Kidney (tissue), 22 donors: ENCODE measurements at places on chromosomes 6 and 20.

DNA sequence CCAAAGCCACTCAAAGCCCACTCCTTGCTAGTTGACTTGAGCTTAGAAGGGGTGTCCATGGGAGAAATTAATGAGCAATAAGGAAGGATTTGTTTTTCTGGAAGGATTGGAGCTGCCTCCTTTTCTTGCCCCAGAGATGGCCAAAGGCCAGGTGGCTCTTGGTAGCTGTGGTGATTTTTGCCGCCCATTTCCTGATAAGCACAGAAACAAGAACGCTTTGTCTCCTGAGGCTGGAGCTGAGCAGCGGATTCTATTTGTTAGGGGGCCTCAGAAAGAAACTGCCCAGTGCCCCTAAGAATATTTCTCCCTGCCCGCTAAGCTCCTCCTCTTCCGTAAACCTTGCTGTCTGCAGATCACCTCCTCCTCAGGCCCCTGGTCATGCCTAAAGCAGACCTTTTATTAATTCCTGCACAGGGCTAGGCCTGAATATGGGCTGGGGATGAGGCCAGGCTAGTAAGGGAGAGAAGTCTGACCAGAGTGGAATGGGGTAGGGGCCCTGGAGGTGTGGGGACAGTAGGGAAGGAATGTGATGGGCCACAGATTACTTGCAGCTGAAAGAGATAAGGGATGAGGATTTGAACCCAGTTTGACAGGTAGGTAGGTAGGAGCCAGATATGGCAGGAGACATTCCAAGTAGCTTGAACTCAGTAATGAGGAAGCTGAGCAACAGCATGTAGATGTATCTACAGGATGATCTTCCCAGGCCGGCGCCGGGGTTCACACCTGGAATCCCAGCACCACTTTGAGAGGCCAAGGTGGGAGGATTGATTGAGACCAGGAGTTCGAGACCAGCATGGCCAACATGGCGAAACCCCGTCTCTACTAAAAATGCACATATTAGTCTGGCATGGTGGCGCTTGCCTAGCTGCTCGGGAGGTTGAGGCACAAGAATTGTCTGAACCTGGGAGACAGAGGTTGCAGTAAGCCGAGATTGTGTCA, 71.2 kb upstream of the NAA20 start:
- peaks cover 32% of the 10 kb centered on the region for H3K4me1 ChIP-seq
- peaks cover 12% of the 10 kb centered on the region for H3K36me3 ChIP-seq
- H3K27ac ChIP-seq, result peak overlapping the region; percentile 52
- H3K4me3 ChIP-seq, result no peak overlapping the region
- no peak for DNase-seq

DNA sequence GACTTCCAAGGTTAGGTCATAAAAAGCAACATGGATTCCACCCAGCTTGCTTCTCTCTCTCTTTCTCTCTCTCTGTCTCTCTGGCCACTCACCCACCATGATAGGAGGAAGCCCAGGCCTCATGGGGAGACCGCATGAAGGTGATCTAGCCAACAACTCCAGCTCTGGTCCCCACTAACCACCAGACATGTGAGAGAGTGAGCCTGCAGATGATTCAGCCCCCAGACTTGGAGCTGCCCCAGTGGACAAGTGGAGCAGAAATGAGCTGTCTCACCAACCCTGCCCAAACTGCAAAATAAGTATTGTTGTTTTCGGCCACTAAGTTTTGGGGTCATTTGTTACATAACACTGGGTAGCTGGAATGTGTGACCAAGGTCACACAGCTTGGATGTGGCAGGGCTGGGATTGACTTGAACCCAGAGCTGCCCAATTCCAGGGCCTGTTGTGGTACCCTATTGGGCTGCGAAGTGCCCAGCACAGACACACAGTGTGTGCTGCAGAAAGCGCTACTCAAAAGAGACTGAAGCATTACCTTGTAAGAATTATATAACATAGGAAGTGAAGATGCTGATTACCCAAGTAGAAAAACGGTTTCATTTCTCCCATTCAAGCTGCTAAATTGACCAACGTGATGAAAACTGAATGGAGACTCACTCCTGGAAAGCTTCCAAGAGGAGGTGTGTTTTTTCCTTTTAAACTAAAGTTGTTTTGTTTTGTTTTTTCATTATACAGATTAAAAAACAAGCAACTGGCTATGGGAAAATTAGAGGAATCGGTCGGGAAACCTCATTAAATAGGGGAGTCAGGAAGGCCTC, 9.1 kb upstream of the TLDC2 start:
- H3K27me3 ChIP-seq, result no peaks in the 10 kb centered on the region
- no peak for DNase-seq
- no peak overlapping the region for H3K4me3 ChIP-seq
- no peaks in the 10 kb centered on the region for H3K4me1 ChIP-seq

DNA sequence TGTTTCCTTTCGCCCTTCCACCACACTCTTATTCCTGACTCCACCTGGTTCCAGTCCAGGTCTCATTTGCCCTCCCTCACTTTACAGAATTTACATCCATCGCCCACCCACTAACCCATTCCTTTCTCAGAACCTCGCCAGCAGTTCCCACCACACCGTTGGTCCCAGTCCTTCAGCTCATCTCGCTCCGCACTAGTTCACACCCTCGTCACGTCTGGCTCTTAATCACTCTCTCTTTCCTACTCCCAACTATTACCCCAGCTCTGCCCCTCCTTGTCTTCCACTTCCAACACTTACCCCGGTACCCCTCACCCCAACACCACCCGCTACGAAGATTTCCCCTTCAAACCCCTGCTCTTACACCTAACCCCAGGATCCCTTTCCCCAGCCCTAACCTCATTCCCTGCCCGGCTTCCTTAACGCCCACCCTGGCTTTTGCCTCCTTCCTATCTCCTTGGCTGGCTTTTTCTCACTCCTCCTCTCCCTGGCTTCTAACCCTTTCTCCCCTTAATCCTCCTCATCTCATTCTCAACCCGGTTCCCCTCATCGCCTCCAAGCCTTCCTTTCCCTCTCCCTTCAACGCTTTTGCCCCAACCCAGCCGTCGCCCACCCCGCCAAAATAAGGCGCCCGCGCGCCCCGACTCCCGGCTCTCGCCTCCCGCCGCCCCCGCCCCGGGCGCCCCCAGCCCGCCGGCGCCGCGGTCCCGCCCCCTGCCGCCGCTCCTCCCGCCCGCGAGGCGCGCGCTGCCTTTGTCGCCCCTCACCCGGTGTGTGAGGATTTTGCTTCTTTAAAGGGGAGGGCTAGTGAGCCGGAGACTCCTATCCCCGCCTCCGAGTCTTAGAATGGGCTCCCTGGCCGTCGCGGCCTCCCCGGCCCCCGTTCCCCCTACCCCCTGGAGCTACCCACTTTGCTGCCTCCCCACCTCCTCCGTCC, 542 bp downstream of the USP49 start:
- H3K27ac ChIP-seq, result peak overlapping the region; percentile 45
- H3K4me1 ChIP-seq, result peaks cover 3% of the 10 kb centered on the region
- H3K36me3 ChIP-seq, result no peaks in the 10 kb centered on the region
- no peaks in the 10 kb centered on the region for H3K27me3 ChIP-seq
- DNase-seq, result peak; percentile 40
- peak overlapping the region; percentile 79 for H3K4me3 ChIP-seq

DNA sequence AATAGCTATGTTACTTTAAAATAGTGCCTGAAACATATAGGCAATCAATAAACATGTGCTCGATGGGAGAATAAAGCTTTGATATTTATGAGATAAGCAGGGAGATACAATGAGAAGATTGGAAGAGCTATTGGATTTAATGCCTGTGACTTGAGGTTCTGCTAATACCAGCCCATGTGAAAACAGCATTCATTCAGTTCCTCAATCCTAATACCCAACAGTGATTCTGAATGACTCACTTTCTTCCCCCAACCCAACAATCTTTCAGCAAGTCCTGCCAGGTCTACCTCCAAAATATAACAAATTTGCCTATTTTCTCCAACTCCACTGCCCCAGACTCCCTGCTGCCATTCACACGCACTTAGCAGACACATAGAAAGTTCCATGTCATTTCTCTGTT, 26.6 kb upstream of the KLHL31 start:
- H3K4me3 ChIP-seq, result no peak overlapping the region
- H3K4me1 ChIP-seq, result peaks cover 13% of the 10 kb centered on the region
- H3K36me3 ChIP-seq, result no peaks in the 10 kb centered on the region
- no peaks in the 10 kb centered on the region for H3K27me3 ChIP-seq
- H3K27ac ChIP-seq, result no peak overlapping the region

GRCh38 chr6:34275128-34275804, 26.5 kb upstream of the SMIM29 start:
- no peak for DNase-seq
- no peak overlapping the region for H3K27ac ChIP-seq
- H3K27me3 ChIP-seq, result no peaks in the 10 kb centered on the region
- H3K4me3 ChIP-seq, result no peak overlapping the region

GRCh38 chr20:58286729-58287128, 22.8 kb upstream of the RAB22A start:
- H3K4me1 ChIP-seq, result no peaks in the 10 kb centered on the region
- DNase-seq, result no peak
- peaks cover 9% of the 10 kb centered on the region for H3K36me3 ChIP-seq
- no peak overlapping the region for H3K4me3 ChIP-seq
- no peak overlapping the region for H3K27ac ChIP-seq
- no peaks in the 10 kb centered on the region for H3K27me3 ChIP-seq

GRCh38 chr6:119384444-119384843, 34.9 kb upstream of the MAN1A1 start:
- H3K4me1 ChIP-seq, result no peaks in the 10 kb centered on the region
- H3K4me3 ChIP-seq, result no peak overlapping the region
- H3K27me3 ChIP-seq, result no peaks in the 10 kb centered on the region
- H3K36me3 ChIP-seq, result no peaks in the 10 kb centered on the region

DNA sequence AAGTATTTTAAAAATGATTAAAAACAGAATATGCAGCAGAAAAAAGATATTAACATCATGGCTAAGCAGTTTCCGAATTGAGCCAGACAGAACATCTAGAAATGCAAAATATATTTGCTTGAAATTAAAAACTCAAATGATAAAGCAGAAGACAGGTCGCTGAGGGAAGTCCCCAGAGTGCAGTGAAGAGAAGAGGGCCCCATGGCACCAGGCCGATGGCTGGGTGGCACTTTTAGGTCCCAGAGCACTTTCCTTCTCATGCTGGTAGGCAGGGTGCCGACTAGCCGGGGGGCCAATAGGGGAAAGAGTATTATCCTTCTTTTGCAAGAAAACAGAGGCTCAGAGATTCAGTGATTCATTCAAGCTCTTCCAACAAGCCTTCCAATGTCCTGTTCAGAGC, 58.9 kb downstream of the MYH7B start:
- H3K4me1 ChIP-seq, result peaks cover 4% of the 10 kb centered on the region
- no peak overlapping the region for H3K4me3 ChIP-seq
- H3K27me3 ChIP-seq, result no peaks in the 10 kb centered on the region

GRCh38 chr6:35359744-35360348, 17.5 kb downstream of the PPARD start:
- no peak overlapping the region for H3K27ac ChIP-seq
- peaks cover under 1% of the 10 kb centered on the region for H3K36me3 ChIP-seq
- DNase-seq, result no peak
- H3K4me1 ChIP-seq, result no peaks in the 10 kb centered on the region
- no peak overlapping the region for H3K4me3 ChIP-seq

- H3K4me3 ChIP-seq, result peak overlapping the region; percentile 88
- DNase-seq, result peak; percentile 74
- H3K4me1 ChIP-seq, result peaks cover 13% of the 10 kb centered on the region
- H3K36me3 ChIP-seq, result peaks cover 60% of the 10 kb centered on the region
- no peaks in the 10 kb centered on the region for H3K27me3 ChIP-seq
These were observed 395 bp downstream of the NELFE start for GRCh38 chr6:31958412-31958740.

DNA sequence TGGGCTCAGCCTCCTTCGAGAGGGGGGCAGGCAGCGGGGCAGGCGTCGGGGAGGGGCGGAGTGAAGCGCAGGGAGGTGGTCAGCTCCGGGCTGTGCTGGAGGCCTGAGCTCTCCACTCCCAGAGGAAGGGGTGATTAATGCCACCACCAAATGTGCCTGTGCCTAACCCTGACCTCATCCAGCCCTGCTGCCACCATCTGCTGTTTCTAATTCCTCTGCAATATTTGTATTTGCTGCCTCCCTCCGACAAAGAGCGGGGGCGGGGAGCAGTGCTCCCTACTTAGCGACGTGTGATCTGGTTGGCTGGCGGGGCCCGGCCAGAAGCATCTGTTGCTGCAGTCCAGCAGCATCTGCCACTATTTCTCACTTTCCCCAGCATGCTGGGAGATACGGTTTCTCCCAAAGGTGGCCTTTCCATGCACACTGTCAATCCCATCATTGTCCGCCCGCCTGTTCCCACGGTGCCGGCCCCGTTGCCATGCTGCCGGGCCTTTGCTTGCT, 47.0 kb downstream of the DLL1 start:
- no peaks in the 10 kb centered on the region for H3K36me3 ChIP-seq
- H3K4me3 ChIP-seq, result no peak overlapping the region
- peak; percentile 67 for DNase-seq
- no peaks in the 10 kb centered on the region for H3K4me1 ChIP-seq
- no peak overlapping the region for H3K27ac ChIP-seq

GRCh38 chr6:51843456-51844056, 243.9 kb downstream of the PKHD1 start:
- no peaks in the 10 kb centered on the region for H3K27me3 ChIP-seq
- peaks cover 18% of the 10 kb centered on the region for H3K36me3 ChIP-seq
- DNase-seq, result no peak
- no peak overlapping the region for H3K27ac ChIP-seq
- H3K4me1 ChIP-seq, result no peaks in the 10 kb centered on the region

- no peak overlapping the region for H3K4me3 ChIP-seq
- no peaks in the 10 kb centered on the region for H3K36me3 ChIP-seq
- no peak for DNase-seq
- H3K27me3 ChIP-seq, result no peaks in the 10 kb centered on the region
- no peak overlapping the region for H3K27ac ChIP-seq
These were observed 43.6 kb upstream of the ASCC3 start for GRCh38 chr6:100924534-100925227.

GRCh38 chr6:26524722-26525370, 13.3 kb upstream of the HMGN4 start:
- no peak for DNase-seq
- no peaks in the 10 kb centered on the region for H3K36me3 ChIP-seq
- peaks cover 4% of the 10 kb centered on the region for H3K4me1 ChIP-seq

DNA sequence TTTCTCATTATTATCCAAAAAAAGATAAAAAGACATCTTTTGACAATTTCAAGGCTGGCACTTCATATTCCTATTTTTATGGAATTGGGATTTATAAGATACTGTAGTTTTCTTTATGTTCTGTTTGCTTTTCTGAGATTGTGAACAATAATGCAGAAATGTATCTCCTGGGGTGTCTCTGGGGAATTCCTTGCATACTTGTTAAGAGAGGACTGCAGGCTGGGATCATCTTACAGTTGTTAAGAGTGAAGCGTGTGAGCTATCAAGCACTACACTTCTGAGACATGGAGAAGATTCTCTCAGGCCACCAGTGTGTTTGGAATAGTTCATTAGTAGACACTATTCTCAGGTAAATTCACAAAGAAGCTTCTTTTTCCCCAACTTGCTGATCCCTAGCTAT, 963.3 kb upstream of the GJE1 start:
- no peaks in the 10 kb centered on the region for H3K36me3 ChIP-seq
- H3K27ac ChIP-seq, result no peak overlapping the region
- no peak for DNase-seq
- no peaks in the 10 kb centered on the region for H3K4me1 ChIP-seq
- H3K4me3 ChIP-seq, result no peak overlapping the region
